Kidney (tissue), 22 donors: ENCODE measurements at places on chromosomes 7 and 10. TPM values are rescaled to one million over a fixed set of nuclear protein-coding genes. Genes with fewer than 3 reads are reported as not detected.
A peak's percentile ranks its signal among the peaks of the same experiment; 100 is the strongest.

- DNase-seq, result no peak
Measured at GRCh38 chr7:82406937-82407336, 36.6 kb downstream of the CACNA2D1 start.

DNA sequence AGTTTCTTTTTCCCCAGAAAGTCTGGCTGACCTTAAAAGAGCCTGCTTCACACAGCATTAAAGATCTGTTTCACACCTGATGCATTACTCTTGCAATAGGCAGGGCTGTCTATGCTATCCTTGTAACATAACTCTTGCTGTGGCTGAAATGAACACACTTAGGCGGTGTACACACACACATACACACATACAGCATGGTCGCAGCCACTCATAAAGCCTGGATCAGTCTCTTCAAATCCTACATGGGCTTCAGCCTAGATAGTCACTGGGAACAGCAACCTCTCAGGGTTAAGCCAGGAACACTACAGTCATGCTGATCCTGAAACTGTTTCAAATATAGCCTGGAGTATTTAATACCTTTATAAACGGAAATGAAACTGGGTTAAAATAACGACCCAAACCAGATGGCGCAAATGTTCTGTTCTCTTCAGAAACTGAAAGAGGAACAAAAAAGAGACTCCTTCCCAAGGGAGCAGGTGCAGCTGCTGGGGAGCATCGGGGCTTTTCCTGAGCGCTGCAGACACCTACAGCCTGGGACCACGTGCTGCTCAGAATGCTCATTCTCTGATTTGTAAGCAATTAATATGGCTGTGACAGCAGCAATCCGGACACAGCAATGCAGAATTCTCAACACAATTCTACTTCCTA, 61.0 kb upstream of the SFMBT2 start:
- no peak for DNase-seq

- no peak for DNase-seq
Measured at GRCh38 chr10:308101-308500, 172.8 kb downstream of the ZMYND11 start.

DNA sequence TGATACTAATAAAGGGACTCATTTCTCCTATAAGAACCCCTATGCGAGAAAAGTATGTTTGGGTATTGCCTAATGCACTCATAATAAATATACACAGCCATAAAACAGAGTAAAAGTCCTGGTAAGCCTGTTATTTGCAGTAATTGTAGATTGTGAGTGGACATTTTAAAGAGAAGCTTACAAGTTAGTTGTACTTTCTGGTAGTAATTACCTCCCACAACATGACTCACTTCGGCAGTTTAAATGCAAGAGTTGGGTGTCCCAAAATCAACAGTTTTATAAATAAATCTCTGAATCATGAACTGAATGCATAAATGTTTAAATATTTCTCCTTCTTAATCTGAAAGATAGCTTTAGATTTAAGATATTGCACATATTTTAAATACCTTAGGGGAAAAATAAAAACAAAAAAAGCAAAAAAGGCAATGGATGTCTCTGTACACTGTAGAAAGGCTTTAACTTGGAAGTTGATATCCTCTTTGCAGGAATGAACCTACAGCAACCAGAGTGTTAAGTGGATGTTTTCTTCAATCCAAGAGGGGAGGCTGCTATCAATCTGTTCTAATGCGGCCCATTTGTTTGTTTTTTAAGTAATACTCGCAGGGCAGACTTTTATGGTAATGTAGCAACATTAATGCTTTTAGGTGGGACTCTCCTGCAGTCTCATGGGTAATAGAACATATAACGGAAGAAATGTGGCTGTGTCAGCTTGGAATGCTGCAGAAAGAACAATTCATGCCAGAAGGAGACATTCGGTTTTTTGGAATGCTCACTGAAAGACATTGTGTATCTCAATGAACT, 57.3 kb upstream of the ZEB1 start:
- DNase-seq, result peak; percentile 78

- no peak for DNase-seq
Measured at GRCh38 chr7:14602851-14603250, 299.7 kb downstream of the DGKB start.

- DNase-seq, result no peak
Measured at GRCh38 chr10:58586282-58587245, 73.9 kb downstream of the BICC1 start.

DNA sequence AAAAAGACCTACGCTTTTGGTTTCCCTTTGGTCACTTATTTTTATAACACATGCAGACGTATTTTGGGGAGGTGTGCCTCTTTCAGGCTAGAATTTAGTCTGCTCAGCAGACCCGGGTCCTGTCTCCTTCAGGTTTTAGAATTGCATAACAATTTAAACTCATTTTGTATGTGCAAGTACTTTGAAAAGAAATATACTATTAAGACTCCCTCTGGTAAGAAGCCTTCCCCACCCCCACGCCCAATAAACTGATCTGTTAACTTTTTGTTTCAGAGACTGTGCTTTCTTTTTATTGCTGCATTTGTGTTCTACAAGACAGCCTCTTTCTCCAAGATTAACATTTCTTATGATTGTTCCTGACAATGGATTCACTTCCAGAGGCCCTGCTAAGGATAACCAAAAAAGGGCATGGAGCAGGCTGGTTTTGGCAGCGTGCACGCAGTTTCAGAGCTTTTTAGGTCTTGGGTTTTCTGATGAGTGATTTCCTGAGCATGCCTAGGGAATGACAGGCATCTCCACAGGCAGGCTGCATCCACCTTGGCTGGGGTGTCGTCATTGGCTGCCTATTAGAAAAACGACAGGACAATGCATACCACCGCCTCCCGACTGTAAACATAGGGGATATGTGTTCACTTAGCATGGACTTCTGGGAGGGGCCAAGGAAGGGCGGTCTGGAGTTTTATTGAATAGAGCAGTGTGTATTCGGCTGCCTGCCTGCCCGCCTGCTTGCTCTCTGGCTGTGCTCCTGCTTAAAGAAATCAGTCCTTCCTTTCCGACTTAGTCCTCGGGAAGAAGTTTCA, at the start of gene CALD1:
Gene CALD1, plus strand, starts transcription at position 694 of the 800 bp plus-strand sequence. CDS start 88,100 bp downstream, outside the sequence.
- peak; percentile 94 for DNase-seq

DNA sequence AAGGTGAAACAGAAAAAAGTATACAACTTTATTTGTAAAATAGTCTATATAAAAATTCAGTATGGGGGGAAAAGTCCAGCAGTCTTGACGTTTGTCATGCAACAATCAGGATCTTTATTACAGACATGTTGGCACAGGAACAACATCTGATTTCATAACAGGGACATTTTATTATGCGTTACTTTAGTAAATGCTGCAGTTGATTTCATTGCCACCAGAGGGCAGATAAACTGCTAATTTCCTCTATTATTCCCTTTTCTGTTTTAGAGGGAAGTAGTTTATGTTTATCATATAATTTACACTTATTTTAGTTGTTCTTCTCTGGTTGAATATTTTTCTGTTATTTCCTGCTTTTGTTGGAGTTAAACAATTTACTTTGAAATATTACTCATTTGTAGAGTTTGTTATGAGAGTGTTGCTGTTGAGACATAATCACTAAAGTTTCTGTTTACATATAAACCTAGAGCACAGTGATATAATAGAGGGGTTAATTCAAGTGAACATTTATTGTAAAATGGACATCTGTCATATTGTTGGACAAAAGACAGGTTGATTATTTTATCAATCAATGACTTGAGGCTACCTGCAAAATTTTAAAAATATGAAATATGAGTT, 3.3 kb downstream of the PLXDC2 start:
- DNase-seq, result peak; percentile 78

The FRG2B gene
- polyA plus RNA-seq, result 0.97 TPM

The PTPRE gene
- polyA plus RNA-seq, result 1.1 TPM

The GHRHR gene
- 0.75 TPM for polyA plus RNA-seq

The RSPH10B2 gene
- polyA plus RNA-seq, result not detected

The TACR2 gene
- 0.37 TPM for polyA plus RNA-seq

The JAKMIP3 gene
- 0.13 TPM for polyA plus RNA-seq

The UCMA gene
- polyA plus RNA-seq, result not detected

The CTAGE8 gene
- polyA plus RNA-seq, result 5.4 TPM
